Right ventricle myocardium superior (tissue), 1 donor: ENCODE measurements at places on chromosomes 11 and 22.

GRCh38 chr11:36672815-36673450, 74.9 kb upstream of the RAG2 start:
- no peak for DNase-seq

DNA sequence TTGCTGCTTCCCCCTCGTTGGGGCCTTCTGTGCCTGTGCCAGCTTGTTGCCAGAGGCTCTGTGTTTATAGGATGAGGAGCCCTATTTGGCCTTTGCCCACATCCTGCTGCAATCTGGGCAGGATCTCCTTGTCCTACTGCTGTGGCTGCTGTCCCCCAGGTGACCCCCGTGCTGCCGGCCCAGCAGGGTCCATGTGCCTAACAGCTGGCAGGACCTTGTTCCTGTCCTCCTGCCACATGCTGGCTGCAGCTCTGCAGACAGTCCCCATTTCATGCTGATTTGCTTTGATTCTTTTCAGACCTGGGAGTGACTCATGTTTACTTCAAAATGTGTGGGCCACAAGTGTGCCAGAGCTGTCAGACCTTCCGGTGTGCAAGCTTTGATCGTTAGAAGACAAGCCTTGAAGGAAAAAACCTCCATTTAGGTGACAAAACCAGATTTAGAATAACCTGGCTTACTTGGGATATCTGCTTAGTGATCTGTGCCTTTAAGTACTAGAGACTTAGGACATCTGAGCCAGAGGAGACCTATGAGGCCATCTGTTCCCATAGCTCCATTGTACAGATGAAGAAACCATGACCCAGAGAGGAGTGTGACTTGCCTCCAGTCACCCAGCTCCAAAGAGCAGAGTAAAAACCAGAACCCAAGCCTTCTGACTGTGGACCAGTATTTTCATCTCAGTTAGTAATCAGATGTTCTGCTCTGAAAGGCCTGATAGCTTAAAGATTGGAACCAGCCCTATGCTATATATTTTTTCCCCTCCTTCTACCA, 11.1 kb downstream of the NAV2 start:
- DNase-seq, result no peak

- DNase-seq, result no peak
Measured at GRCh38 chr22:37218771-37219411, 6.6 kb upstream of the SSTR3 start.

DNA sequence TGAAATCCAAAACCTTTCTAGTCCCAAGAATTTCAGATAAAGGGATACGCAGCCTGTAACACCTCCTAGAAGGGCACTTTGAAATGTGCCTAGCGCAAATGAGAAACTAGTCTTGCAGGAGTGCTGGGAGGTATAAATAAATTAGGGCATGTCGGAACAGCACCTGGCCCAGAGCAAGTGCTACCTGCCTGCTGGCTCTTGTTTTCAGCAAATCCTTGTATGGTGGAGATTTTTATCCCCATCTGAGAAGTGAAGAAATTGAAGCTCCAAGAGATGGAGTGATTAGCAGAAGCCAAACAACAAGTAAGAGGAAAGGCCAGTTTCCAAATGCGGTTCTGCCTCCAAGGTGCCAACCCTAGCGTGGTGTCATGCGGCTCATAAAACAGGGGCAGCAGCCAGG, 36.7 kb upstream of the TFIP11 start:
- DNase-seq, result no peak

GRCh38 chr11:112320668-112321067, 60.0 kb upstream of the PLET1 start:
- DNase-seq, result peak; percentile 83
